ENCODE measurements at places on chromosomes 2 and 18. TPM values are rescaled to one million over a fixed set of nuclear protein-coding genes. Genes with fewer than 3 reads are reported as not detected.

Gene PASK
- total RNA-seq = 21.9 TPM

Gene C2orf78
- not detected for total RNA-seq

Gene INHA
- 0.18 TPM for total RNA-seq

Gene EIF2AK2
- total RNA-seq = 38.8 TPM

Gene C2orf80
- total RNA-seq = not detected

Gene MDH1B
- total RNA-seq = 0.81 TPM

Gene NOSTRIN
- 0.81 TPM for total RNA-seq

Gene PLGLB1
- 1.5 TPM for total RNA-seq

Gene KYNU
- total RNA-seq = 1.3 TPM

Gene PLGLB2
- total RNA-seq = not detected

Gene TEX44
- total RNA-seq = not detected
